ENCODE measurements at places on chromosomes 3 and 15.

DNA sequence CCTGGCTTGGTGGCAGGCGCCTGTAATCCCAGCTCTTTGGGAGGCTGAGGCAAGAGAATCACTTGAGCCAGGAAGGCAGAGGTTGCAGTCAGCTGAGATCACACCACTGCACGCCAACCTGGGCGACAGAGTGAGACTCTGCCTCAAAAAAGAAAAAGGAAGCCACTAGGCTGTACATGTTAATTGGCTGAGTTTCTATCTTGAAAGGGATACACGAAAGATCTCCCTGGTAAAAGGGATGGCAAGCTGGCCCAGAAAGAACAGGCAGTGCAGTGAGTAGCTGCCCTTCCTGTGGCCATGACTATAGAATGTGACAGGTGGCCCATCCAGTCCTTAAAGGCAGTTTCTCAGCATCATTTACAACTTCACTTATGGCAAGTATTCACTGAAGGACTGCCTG is 12.3 kb downstream of the LRIG1 start:
- DNase-seq, result no peak

GRCh38 chr3:10602769-10603768 is 97.7 kb upstream of the ATP2B2 start:
- DNase-seq, result peak; percentile 29

- no peak for DNase-seq
Measured at GRCh38 chr15:91196127-91196526, 96.1 kb downstream of the SV2B start.

GRCh38 chr3:42314411-42314810 is 48.4 kb upstream of the CCK start:
- no peak for DNase-seq

GRCh38 chr3:188697127-188697526 is 474.6 kb upstream of the TPRG1 start:
- DNase-seq, result no peak

DNA sequence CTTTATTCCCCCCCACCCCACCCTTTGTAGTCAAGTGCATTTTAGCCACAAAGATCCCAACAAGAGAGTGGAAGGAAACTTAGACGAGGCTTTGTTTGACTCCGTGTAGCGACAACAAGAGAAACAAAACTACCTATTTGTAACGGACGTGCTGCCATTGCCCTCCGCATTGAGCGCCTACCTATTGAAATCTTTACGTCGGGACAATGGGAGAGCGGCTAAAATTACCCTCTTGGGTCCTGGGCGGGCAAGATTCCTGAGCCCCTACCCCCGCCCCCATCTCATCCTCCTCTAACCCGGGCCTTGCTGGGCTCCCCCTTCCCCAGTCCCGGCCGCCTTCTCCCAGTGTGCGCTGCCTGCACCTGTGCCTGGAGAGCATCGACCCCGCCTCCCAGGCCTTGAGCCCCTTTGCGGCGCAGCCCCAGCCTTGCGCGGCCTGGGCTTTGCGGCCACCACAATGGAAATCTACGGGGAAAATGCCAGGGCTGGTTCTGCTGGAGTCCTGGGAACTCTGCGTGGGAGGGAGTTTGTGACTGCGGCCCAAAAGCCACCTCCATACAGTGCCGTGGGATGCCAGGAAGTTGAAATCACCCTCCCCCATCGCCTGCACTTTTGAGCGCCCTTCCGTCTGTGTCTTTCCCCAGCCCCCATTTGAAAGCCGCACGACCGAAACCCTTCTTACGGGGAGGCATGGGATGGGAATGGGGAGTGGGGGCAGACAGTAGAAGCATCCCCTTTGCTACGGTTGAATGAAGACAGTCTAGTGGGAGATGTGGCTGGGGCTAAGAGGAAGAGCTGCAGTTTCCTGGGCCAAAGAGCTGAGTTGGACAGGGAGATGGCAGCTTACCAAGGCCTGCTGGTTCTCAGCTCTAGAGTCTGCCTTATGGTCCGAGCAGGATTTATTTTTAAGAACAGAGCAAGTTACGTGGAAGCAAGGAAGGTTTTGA is 1.1 kb upstream of the SOX2 start:
- DNase-seq, result no peak

- DNase-seq, result no peak
Measured at GRCh38 chr3:112354642-112355306, 21.8 kb downstream of the CD200 start.

DNA sequence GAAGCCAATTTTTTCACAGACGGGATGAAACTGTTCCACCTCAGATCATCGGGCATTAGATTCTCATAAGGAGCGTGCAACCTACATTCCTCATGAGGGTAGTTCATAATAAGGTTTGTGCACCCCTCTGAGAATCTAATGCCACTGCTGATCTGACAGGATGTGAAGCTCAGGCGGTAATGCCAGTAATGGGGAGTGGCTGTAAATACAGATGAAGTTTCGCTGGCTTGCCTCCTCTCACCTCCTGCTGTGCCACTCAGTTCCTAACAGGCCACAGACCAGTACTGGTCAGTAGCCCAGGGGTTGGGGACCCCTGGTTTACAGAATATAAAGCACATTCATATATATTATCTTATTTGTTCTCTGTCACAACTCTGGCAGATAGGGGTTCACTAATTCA is 2.1 kb upstream of the LIMD1 start:
- no peak for DNase-seq

DNA sequence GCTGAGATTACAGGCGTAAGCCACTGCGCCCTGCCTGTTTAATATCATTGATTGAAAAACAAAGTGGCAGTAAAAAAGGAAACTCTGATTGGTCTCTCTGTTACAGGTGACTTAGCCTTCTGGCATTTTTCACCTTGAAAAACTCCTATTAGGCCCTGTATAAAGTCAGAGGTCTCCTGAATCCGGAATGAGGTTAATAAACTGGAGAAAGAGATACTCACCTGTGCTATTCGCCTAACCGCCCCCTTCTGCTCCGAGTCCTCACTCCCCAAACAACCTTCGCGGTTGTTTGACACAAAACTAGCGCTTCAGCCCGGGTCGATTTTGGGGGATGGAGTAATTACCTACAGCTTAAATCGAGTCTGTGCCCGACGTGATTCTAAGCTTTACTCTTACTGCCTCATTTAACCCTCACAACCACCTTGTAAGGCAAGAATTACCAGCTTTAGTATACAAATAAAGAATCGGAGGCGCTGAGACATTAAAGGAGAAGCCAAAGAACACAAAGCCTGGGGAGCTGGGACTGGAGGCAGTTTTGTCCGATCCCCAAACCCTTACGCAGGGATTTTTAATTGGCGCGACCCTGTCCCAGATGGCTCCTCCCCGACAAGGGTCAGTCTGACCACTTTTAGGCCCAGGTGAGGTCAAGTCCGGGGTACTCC is 441 bp downstream of the CEP70 start:
- DNase-seq, result no peak

GRCh38 chr3:103554451-103554850 is 1119.6 kb downstream of the ZPLD1 start:
- DNase-seq, result no peak

GRCh38 chr3:179299999-179300613 is 22.7 kb upstream of the ZNF639 start:
- no peak for DNase-seq

- DNase-seq, result no peak
Measured at GRCh38 chr3:121942116-121942786, 48.0 kb downstream of the SLC15A2 start.

DNA sequence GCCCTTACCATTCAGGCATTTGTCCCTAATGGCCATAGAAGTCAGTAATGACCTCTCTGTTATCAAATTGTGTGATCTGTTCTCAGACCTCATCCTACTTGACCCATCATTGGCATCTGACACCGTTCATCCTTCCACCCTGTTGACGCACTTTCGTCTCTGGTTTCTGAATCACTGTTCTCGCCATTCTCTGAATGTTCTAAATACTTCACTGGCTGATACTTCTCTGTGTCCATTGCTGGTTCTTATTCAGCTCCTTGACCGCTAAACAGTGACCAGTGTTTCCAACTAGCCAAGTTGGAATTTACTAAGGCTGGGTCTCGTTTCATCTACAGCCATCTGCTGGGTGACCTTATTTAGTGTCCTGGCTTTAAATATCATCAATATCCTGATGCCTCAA is 2.2 kb downstream of the ACAD9 start:
- DNase-seq, result no peak

- no peak for DNase-seq
Measured at GRCh38 chr3:20008646-20009045, 3.4 kb downstream of the PP2D1 start.

DNA sequence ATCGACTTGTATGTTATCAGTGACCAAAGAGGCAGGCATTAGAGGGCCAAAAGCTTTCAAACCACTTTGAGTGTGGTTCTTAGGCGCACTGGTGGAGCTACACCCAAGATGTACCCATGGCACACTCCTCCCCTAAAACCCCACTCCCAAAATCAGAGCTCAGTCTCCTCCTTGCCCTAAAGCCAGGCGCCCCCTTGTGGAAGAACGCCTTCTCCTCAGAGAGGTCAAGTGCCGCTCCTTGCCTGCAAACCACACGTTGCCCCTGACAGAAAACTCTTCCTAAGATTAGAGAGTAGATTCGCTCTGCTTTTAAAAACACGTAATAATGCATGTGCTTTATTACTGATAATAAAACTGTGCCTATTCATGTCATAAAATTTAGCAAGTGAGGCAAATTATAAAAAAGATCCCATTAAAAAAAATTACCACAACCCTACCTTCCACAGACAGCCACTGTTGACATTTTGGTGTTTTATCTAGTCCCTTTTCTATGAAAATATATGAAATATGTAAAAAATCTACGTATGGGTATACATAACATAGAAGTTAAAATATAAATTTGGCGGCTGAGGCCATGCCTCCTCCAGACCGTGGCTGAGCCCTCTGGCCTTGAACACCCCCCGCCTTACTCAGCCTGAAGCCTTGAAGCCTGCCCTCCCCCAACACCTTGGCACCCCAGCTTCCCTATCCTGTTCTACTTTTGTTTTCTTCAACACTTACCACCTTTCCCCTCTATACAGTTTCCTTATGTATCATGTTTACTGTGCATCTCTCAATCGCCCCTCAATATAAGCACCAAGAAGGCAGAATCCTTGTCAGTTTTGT is 33.5 kb downstream of the BCL2L10 start:
- DNase-seq, result peak; percentile 80

DNA sequence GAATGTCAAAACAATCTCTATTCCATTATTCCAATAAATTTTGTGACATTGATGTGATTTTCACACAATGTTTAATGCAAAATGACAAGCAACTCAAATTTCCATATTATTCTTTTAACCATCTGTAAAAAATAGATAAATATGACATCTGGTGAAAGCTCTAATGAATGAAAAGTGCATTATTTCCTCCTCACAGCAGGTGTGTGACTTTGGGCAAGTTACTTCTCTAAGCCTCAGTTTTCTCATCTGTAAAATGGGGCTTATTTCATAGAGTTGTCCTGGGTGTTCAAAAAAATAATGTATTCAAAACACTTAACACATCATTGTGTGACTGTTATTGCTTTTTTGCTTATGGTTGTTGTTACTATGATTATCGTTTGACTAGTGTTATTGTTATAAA is 70.4 kb downstream of the THBS1 start:
- no peak for DNase-seq

- DNase-seq, result no peak
Measured at GRCh38 chr15:65982627-65983322, 113.5 kb downstream of the RAB11A start.

DNA sequence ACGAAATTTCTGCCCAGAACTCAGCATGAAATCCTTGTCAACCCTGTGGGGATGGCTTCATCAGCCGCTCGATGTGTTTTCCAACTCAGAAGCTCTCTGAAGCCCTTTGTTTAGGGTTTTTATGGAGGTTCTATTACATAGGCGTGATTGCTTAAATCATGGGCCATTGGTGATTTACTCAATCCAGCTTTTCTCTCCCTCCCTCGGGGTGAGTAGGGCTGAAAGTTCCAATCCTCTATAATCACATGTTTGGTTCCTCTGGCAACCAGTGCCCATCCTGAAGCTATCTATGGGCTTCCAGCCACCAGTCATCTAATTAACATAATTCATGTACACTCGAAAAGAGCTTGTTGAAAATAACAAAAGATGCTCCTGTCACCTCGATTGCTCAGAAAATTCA is 51.6 kb downstream of the GATM start:
- no peak for DNase-seq

GRCh38 chr3:127089486-127090145 is 103.3 kb upstream of the PRR23E start:
- DNase-seq, result no peak

- no peak for DNase-seq
Measured at GRCh38 chr3:82265747-82266146, 504.3 kb upstream of the GBE1 start.

GRCh38 chr3:108598375-108598774 is 8.9 kb downstream of the DZIP3 start:
- DNase-seq, result no peak

DNA sequence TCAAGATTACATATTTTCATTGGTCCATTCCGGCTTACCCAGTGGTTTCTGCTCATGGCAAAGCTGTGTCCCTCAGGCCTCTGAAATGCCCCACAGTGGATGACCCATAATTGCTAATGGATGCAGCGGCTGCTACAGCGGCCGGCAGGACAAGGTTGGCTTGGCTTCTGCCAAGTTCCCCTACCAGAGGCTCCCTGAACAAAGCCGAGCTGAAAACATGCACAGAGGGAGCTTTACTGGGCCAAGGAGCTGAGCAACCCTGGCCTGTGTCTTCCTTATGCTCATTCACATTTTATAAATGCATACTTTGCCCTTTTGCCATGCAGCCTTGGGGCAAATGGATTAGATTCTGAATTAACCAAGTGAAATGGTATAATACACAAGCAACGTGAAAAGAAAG is 150.5 kb downstream of the NTRK3 start:
- no peak for DNase-seq

- DNase-seq, result no peak
Measured at GRCh38 chr3:184583578-184584451, 22.2 kb downstream of the EPHB3 start.

- DNase-seq, result no peak
Measured at GRCh38 chr3:14771593-14772497, 46.9 kb upstream of the FGD5 start.

DNA sequence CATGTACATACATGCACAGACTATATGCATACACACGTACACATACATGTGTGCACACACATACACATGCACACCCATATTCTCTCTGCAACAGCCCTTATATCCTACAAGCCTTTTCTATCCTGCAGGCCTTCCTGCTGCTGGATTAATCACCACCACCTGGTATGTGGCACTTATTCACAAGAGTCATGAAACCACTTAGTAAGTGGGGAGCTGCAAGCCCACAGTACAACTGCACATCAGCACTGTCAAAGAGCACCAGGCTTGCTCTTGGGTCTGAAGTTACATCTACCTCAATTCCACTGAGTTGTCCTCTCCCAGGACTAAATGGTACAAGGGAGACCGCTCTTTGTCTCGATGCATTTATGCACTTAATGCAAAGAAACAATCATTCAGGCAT is 233.2 kb downstream of the KLF13 start:
- no peak for DNase-seq

DNA sequence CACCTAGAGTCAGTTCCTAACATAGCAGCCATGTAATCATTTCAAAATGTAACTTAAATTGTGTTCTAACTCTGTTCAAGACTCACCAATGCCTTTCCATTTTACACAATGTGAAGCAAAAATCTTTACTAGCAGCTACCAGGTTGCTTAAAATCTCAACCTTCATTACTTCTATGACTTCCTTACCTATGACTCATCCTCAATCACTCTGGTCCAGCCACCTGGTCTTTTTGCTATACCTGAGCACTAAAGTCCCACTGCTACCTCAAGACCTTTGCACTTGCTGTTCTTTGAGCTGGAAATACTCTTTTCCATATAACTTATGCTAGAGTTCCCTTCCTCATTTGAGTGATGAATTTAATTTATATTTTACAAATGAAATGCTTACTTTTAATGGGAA is 993.2 kb downstream of the NTRK3 start:
- no peak for DNase-seq

Measured in effector CD8-positive, alpha-beta T cell (primary cell).